ENCODE measurements at places on chromosomes 16 and 17.

DNA sequence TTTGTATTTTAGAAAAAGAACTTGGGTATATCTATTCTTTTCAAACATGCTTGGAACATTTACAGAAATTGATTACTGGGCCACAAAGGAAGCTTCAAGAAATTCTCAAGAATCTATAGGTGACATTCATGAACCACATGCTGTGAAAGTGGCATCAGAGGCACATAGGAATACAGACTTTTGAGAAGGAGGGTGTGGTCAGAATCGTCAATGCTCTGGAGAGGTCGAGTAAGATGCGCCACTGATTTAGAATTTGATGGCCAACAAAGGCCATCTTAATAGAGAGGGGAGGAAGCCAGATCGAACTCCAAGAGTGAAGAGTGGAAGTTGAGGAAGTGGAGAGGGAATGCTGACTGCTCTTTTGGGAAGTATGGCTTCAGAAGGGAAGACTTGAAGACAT, 3.5 kb upstream of the NSMCE1 start:
- DNase-seq, result no peak

- no peak for DNase-seq
Observed at GRCh38 chr17:48014595-48015111, 22.9 kb downstream of the COPZ2 start.

DNA sequence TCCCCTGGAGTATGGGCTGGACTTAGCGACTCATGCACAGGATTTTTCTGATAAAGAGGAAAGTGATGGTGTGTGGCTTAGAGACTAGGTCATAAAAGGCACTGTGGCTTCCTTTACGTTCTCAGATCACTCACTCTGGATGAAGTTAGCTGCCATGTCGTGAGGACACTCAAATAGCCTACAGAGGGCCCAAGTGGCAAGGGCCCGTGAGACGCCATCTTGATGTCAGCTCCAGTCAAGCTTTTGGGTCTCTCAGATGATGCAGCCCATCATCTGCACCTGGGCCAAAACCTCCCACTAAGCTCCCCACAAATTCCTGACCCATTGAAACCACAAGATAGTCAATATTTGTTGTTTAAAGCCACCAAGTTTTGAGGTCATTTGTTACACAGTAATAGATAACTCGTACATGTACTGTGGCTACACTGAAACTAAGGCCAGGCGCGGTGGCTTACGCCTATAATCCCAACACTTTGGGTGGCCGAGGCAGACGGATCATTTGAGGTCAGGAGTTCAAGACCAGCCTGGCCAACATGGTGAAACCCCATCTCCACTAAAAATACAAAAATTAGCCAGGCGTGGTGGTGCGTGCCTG, 14.7 kb downstream of the ST6GALNAC2 start:
- no peak for DNase-seq

DNA sequence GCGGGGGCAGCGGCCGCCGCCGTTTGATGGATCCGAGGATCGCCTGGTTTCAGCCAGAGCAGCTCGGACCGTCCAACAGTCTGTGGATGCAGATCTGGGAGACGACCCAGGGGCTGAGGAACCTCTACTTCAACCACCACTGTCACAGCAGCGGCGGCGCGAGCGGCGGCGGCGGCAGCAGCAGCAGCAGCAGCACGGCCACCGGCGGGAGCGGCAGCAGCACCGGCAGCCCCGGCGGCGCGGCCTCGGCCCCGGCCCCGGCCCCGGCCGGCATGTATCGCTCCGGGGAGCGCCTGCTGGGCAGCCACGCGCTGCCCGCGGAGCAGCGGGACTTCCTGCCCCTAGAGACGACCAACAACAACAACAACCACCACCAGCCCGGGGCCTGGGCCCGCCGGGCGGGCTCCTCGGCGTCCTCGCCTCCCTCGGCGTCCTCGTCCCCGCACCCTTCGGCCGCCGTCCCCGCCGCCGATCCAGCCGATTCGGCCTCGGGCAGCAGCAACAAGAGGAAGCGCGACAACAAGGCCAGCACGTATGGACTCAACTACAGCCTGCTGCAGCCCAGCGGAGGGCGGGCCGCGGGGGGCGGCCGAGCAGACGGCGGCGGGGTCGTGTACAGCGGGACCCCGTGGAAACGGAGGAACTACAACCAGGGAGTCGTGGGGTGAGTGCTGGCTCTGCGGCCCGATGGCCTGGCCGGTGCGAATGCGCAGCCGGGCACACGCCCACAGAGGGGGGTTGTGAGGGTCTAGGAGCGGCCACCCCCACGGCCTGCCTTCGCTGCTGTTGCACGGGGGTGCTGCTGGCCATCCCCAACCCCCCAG, 702 bp downstream of the TENT4B start:
- peak; percentile 19 for DNase-seq

DNA sequence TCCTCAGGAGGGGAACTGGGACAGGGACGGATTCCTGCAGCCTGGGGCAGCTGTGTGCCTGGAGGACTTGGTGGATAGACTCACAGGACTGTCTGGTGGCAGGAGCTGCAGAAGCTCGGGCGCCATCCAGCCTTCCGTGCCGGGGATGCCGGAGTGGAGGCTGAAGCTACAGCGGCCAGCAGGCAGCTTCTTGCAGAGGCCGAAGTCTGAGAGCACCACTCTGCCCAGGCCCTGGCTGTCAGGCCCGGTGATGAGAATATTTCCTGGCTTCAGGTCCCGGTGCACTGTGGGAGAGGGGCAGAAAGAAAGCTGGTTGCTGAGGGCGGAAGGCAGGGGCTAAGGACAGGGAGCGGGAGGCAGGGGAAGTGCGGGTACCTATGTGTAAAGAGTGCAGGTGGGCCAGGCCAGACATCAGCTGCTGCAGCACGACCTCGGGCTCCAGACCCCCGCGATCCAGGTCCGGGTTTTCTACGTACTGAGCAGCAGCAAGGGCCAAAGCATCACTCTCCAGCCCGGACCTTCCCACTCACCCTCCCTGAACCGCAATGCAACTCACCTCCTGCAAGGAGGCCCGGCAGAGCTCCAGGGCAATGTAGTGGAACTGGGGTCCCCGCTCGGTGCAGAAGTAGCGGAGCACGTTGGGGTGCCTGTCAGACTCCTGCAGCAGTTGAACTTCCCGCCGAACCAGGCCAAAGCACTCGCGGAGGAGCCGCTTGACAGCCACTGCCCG, 16.1 kb downstream of the PLK1 start:
- DNase-seq, result no peak

- DNase-seq, result no peak
Observed at GRCh38 chr17:67855504-67856324, 30.4 kb downstream of the BPTF start.

- no peak for DNase-seq
Observed at GRCh38 chr16:6913566-6913965, 419.1 kb upstream of the RBFOX1 start.

GRCh38 chr17:36989173-36989572, 40.4 kb downstream of the AATF start:
- no peak for DNase-seq

DNA sequence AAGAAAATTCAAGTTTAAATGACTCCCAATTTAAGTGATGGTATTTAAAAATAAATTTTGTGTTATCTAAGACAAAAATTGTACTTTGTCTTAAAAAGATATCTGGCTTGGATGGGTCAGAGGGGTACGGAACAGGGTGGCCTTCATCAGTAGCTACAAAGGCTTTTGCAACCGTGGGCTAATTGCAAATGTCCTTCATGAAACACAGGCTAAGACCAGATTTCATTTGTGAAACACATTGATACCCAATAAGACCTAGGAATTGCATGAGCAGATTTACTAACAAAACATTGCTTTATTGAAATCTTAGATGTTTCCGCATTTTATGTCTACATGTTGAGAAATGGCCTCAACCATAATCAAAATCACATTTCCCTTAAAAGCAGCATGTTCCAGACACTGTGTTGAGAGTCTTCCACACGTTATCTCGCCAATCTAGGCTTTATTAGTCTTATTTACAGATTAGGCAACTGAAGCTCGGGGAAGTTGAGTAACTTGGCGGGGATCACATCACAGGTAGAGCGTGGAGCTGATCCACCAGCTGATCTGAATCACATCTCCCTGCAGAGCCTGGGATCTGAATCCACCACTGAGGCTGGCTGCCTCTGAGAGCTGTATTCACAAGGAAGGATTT, 21.8 kb downstream of the FBXO39 start:
- peak; percentile 32 for DNase-seq

DNA sequence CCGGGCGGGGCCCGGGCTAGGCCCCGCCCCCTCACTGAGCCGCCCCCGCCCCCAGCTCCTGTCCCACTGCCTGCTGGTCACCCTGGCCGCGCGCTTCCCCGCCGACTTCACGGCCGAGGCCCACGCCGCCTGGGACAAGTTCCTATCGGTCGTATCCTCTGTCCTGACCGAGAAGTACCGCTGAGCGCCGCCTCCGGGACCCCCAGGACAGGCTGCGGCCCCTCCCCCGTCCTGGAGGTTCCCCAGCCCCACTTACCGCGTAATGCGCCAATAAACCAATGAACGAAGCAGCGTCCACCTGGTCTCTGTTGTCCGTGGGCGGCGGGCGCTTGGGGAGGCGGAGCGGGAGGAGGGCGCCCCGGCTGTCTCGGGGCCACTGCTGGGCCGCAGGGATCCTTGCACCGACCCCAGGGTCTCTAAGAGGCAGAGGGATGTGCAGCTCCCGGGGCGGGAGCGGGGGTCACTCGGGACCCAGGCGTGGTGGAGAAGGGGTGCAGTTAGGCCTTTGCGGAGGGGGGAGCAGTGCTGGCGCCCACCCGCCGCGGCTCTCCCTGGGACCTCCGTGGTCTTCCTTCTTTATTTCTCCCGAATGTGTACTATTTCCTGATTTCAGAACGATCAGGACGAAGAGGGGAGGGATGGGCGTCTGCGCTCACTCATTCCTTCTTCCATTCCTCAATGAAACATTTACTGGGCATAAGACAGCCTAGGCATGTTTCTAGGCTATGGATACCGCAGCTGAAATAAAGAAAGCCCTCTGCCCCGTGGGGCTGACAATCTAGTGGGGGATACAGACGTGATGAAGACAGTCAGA, 2.0 kb downstream of the HBZ start:
- DNase-seq, result peak; percentile 46

DNA sequence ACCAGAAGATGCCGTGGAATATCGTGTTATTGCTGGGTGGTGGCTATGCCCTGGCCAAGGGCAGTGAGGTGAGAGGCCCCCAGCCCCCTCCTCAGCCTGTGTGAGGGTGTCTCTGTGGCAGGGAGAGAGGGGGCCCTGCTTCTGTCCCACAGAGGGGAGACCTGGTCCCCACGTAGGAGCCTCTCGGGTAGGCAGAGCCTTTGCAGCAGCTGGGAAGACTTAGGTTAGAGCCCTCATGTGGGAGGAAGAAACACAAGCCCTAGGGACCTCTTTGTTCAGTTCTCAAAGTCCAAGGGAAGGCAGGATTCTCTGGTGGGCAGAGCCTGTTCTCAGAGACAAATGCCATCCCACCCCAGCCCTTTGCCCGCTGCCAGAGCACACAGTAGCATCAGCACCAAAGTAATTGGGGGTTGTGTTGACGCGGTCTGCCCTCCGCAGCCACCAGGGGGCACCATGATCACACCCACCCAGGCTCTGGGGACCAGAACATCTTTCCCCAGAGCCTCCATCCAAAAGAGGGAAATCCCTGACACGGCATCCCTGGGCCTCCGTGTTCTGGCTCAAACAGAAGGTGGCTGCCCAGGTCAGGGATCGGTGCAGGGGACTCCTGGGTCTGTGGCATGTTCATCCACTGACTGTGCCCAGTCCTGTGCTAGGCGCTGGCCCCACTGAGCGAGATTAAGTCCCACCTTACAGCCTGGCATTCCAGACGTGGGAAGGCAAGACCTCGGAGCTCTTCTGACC, 11.5 kb upstream of the FOXN1 start:
- DNase-seq, result peak; percentile 57

- no peak for DNase-seq
Observed at GRCh38 chr16:82993926-82994325, 367.2 kb downstream of the CDH13 start.

GRCh38 chr17:67238991-67239390, 6.0 kb downstream of the HELZ start:
- DNase-seq, result no peak

DNA sequence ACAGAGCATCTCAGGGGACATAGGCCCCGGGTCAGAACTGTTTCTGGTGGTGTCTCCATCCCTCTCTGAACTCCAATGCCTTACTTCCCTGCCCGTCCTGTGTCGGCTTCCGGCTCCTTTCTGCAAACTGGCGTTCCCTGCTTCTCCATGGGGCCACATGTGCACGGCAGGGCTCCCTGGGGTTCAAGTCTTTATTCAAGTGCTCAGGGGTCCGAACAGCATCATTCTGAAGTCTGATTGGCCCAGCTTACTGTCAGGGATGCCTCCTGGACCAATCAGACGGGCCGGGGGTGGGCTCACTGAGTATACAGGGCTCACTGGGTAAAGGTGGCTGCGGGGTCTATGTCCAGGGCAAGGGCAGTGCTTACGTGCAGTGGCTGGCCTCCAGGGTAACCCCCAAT, 17.1 kb downstream of the C16orf82 start:
- no peak for DNase-seq

- DNase-seq, result no peak
Observed at GRCh38 chr16:30069611-30070462, 4.3 kb downstream of the ALDOA start.

GRCh38 chr17:72511874-72512273, 391.1 kb downstream of the SOX9 start:
- no peak for DNase-seq

DNA sequence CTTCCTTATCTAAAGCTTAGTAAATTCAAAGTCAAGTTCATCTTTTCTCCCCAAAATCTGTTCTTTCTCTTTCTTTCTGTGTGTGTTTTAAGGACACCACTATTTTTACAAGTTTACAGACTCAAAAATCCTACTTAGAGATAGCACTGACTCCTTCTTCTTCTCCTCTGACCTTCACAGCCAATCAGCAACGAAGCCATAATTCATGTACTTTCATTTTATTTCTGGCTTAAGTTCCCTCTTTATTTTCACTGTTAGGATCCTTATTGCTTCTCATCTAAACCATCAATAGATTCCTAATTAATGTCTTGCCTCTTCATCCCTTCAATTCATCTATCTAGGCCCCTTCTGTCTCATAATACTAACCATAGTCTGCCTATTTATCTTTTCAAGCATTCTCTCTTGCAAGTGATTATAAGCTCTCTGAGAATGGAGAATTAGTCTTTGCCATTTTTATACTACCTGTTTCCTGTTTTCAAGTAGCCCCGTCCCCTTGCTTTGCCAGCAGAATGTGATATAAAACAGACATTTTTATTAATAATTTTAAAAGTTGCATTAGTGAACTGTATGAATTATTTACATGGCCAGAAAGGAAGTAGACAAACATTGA, 27.0 kb downstream of the CDC27 start:
- DNase-seq, result no peak

- no peak for DNase-seq
Observed at GRCh38 chr16:13289515-13289914, 388.1 kb downstream of the SHISA9 start.

- peak; percentile 92 for DNase-seq
Observed at GRCh38 chr17:6651354-6651918, at the start of the genes C17orf100 and MED31. Gene C17orf100 (plus strand): TSS chr17:6651762. CDS start chr17:6651914, 152 bp downstream. Gene MED31 (minus strand): TSS chr17:6651605. CDS start chr17:6651528, 77 bp downstream.

- DNase-seq, result no peak
Observed at GRCh38 chr16:76226481-76226880, 50.7 kb upstream of the CNTNAP4 start.

- peak; percentile 87 for DNase-seq
Observed at GRCh38 chr17:59361916-59362810, 30.7 kb downstream of the YPEL2 start.

- DNase-seq, result no peak
Observed at GRCh38 chr16:64858076-64858475, 263.8 kb downstream of the CDH11 start.
